ENCODE measurements at places on chromosomes 7 and 10.

DNA sequence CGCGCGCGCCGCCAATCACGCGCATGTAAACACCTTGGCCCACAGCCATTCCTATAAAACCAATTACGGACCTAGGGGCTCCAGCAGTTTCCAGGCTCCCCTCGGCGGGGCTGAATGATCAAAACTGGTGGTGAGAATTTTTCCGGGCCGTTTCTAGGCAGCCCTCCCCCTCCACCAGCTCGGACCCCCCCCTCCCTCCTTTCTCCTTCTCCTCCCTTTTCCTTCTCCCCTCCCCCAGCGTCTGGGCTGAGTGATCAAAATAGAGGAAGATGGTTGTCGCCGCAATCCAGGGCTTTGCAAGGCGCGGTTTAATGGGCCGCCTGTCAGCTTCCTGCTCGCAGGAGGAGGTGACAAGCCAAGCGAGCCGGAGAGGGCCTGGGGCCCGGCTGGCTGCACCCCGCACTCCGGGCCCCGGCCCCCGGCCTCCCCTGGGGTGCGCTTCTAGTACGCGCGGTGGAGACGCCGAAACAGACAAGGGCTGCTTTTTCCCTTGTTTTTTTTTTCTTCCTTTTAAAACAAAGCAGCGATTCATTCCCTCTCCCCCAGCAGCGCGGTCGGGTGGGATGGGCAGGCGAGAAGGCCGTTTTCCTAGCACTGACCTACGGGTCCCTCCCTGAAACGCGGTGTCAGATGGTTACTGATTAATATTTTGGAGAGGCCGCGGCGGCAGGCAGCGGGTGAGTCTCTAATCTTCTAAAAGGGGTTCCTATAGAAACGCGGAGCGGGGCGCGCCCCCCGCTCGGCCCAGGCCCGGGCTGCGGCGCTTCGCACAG lies 528 bp upstream of the TNRC18 start:
- DNase-seq = peak; percentile 90

GRCh38 chr7:137304165-137304564 lies 39.4 kb downstream of the PTN start:
- no peak for DNase-seq

GRCh38 chr7:143516981-143517380 lies 39.3 kb downstream of the TAS2R41 start:
- DNase-seq = no peak

GRCh38 chr10:101065481-101066145 lies 3.8 kb downstream of the KAZALD1 start:
- DNase-seq = no peak

- DNase-seq = no peak
Observed at GRCh38 chr10:32412499-32412853, 33.5 kb upstream of the CCDC7 start.

- DNase-seq = no peak
Observed at GRCh38 chr7:110065121-110065520, 1025.8 kb upstream of the LRRN3 start.

DNA sequence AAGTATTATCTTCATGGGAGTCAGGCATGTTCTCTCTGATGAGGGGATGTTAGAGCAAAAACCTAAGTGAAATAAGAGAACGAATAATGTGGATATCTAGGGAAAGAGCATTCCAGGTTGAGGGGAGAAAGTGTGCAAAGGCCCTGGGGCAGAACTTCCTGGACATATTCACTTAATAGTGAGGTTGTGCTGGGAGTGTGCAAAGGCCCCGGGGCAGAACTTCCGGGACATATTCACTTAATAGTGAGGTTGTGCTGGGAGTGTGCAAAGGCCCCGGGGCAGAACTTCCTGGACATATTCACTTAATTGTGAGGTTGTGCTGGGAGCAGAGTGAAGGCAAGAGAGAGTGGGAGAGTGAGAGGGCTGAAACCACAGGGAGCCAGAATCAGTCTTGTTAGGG lies 11.8 kb downstream of the PON1 start:
- no peak for DNase-seq

DNA sequence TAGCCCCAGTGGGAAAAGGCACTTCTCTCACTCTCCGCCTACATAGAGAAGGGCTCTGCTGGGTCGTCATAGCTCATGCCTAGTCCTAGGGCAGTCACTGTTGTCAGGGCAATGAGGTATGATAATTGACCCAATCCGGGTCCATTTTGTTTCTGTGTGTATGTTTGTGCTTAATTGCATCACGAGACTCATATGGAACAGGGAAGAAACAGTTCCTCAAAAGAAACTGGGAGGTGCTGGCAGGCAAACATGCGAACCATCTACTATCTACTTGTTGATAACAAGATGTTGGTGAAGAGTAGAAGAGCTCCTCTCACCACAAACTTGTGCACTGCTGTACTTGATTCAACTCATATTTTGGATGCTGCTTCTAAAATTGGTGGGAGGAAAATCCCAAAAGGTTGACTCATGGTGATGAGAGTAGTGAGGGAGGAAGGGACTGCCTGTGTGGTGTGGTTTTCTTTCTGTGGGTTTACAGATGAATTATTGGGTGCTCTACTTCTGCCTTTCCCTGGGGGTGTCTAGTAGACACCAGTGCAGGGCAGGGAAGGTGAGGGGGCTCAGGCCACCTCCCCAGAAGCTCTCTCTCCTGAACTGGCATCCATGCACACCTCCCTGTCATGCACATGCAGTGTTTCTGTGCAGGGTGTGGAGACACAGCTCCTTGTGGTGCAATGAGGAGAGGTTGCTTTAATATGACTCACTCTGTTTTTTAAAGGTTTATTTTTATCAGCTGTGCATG lies 29.4 kb downstream of the LSMEM1 start:
- DNase-seq = no peak

DNA sequence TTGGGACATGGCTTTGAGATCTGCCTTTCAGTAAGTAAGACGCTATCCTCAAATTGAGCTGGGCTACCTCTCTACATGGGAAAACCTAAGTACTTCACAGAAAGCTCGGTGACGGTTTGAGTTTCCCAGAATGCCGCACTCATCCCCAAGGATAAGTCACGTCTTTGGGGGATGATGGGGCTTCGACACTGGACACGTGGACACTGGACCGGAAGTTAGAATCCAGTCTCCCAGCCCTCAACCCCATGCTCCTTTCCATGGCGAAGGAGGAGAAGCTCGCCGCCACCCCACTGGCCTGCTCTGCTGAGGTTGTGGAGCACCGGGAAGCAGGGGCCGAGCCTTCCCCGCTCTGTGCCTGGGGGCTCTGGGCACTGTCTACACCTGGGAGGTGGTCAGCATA lies 27.5 kb downstream of the PTPRE start:
- DNase-seq = no peak

GRCh38 chr7:92817398-92817797 lies 19.0 kb downstream of the CDK6 start:
- no peak for DNase-seq

DNA sequence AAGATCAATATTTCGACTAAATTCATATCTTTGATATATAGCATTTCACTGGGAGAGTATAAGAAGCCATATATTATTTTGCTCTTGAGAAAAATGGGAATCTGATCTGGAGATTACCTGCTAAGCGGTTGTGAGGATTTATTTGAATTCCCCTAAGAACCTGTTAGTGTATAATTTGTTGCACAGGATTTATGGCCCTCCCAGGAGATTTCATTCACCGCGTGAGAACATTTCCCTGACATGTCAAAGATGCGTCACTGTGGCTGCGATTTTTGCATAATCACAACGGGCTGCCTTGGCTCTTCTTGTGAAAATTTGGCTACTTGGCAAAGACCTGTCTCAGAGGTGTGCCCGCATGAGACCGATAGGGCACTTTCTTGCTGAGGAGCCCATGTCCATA lies 184.7 kb upstream of the PFKP start:
- no peak for DNase-seq

DNA sequence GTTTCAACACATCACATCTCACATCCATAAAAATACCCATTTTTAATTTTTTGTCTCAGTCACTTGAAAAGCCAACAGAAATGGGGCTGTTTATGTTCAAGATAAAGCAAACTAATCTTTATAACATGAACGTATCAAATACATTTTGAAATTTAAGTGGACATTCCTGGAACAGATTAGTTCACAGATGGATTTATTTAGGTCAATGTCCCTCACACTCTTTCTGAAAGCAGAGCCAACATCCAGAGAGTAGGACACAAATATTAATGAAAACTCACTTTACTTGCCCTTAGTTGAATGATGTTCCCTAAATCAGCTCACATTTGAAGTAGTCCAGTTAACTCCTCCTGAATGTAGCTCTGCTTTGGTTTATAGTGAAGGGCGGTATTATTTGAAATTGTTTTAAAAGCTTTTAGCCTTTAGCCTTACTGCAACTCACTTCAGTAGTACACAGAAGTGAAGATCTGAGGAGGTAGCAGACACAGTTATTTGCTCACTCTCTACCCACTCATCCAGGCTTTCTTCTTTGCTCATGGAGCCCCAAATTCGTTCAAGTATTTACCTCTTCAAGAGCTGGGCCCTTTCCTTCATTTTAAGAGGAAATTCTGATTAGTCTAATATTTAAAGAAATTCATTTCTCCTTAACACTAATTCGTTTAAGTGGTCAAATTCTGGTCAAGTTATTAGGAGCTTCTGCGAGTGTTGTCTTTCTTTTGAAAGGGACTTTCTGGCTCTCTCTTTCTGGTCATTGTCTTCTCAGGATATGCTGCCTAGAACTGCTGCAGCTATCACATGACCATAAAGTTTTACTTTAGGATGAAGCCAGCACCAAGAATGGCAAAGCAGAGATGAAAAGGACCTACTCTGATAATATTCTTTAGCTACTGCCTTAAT lies 180.6 kb upstream of the AGR3 start:
- no peak for DNase-seq

- no peak for DNase-seq
Observed at GRCh38 chr10:11913079-11913641, 90.0 kb downstream of the PROSER2 start.

GRCh38 chr10:24894728-24895127 lies 57.7 kb downstream of the PRTFDC1 start:
- no peak for DNase-seq

GRCh38 chr10:69317175-69317604 lies 38.9 kb downstream of the HK1 start:
- DNase-seq = no peak

DNA sequence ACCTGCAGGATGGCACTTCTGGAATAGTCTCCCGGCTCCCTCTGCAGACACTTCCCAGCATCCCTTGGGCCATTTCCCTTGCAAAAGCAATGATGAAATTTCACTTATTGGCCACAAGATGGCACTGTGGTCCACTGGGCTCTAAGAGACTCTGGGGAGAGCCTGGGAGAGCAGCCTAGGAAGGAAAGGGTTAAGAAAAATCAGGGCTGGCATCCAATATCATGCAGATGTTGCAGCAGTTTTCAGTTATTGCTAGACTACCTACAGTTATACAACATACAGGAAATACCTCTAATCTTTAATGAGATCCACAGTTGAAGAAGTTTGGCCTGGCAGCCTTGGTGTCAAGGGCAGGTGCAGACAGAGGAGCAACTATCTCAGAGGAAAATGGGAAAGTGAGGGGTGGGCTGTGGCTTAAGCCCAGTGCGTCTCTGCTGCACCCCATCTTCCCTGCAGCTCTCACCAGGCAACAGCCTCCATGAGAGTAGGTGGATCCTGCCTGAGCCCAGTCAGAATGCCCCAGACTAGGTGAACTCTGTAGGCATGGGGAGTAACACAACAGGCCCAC lies 100.2 kb upstream of the PRSS58 start:
- no peak for DNase-seq

- no peak for DNase-seq
Observed at GRCh38 chr10:113518415-113518814, 34.4 kb upstream of the HABP2 start.

GRCh38 chr10:37713642-37714041 lies 143.8 kb downstream of the ZNF248 start:
- no peak for DNase-seq

- no peak for DNase-seq
Observed at GRCh38 chr10:13908475-13908874, 321.7 kb downstream of the PRPF18 start.

GRCh38 chr7:142338633-142339501 lies 81.0 kb upstream of the PRSS58 start:
- DNase-seq = peak; percentile 46

GRCh38 chr10:33098951-33099663 lies 141.1 kb upstream of the ITGB1 start:
- DNase-seq = no peak

DNA sequence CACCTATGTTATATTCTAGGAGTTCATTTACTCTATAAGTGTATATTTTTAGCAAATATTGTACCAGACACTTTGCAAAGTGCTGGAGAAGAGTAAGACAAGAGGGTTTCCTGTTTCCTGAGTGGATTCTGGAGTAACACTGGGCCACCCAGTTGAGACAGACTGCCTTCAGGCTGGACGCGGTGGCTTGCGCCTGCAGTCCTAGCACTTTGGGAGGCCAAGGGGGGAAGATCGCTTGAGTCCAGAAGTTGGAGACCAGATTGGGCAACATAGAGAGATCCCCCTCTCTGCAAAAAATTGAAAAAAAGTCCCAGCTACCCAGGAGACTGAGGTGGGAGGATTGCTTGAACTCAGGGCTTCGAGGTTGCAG lies 772 bp upstream of the ZSCAN25 start:
- no peak for DNase-seq

DNA sequence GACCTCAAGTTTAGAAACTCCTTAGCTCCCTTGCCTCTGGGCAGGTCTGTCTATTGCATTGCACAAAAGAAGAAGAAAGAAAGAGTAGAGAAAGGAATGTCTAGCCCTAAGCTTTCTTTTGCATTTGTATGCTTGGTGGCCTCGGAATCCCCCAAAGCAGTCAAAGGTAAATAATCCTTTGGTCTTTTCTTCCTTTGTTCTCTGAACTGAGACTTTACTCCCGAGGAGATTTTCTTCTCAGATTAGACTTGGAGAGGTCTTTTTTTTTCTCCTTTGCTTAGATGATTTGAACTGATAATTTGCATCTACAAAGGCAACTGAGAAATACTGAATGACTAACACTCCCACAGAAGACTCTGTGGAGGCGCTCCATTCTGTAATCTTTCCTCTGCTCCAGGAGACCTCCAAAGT lies 93.2 kb downstream of the AKR1D1 start:
- no peak for DNase-seq

- DNase-seq = no peak
Observed at GRCh38 chr7:142012825-142013511, 17.3 kb downstream of the MGAM start.

GRCh38 chr7:87933953-87934698 lies at the start of gene ADAM22:
ADAM22 (plus strand) TSS chr7:87934251; CDS start chr7:87934466, 215 bp downstream.
- peak; percentile 93 for DNase-seq

DNA sequence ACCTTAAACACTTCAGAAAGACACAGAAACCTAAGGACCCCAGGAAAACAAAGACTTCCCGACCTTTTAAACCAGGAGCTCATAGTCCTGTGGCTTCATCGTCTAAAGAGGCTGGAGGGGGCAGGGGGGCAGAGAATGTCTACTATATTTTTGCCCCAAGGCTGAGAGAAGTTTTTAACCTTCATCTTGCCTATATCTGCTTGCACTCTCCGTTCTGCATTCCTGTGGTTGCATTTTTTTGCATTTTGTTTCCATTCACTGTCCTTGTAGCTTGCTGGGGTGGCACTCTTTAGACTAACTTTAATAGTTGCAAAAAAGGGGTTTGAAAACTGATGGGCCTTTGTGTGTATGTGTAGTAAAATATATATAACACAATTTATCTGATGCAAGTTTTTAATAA lies 23.7 kb downstream of the PRKAR2B start:
- no peak for DNase-seq

- DNase-seq = no peak
Observed at GRCh38 chr10:125096371-125096770, 64.0 kb downstream of the CTBP2 start.
